Activated naive CD8-positive, alpha-beta T cell treated with anti-CD3 and anti-CD28 coated beads, Interleukin-2, amount 50 U/mL, for 24 hours (primary cell): ENCODE measurements at places on chromosomes 4 and X.
A peak's percentile ranks its signal among the peaks of the same experiment; 100 is the strongest.

DNA sequence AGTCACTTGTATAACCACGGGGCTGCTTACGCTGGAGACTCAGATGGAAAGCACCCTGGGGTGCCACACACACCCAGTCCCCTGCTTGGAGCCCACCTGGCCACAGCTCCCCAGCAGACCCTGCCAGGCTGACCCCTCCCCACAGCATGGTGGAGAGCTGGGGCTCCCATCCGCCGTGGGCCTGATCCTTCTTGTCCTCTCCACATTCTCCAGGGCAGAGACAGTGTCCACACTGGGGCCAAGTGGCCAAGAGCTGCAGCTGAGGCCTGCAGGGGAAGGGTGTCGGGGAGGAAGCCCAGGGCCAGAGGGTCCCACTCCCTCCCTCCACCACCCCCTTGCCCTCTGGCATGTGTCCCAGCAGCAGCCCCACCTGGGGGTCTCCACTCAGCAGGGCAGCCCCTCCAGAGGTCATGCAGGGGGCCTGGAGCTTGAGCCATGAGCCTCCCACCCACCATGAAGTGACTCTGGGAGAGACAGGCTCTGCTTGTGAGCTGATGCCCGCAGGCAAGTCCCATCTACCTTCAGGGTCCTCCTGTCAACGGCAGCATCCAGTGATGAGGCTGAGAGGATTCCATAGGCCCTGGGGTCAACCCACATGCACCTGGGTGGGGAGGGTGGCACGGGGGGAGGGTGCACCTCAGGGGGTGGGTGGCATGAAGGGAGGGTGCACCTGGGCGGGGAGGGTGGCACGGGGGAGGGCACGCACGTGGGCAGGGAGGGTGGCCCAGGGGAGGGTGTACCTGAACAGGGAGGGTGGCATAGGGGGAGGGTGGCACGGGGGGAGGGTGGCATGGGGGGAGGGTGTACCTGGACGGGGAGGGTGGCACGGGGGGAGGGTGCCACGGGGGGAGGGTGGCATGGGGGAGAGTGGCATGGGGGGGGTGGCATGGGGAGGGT lies 56.4 kb downstream of the FAM53A start:
- no peaks in the 10 kb centered on the region for H3K36me3 ChIP-seq
- DNase-seq, result no peak
- H3K27ac ChIP-seq, result no peak overlapping the region
- no peaks in the 10 kb centered on the region for H3K27me3 ChIP-seq
- H3K4me3 ChIP-seq, result no peak overlapping the region

GRCh38 chr4:9969526-9970398 lies 51.5 kb downstream of the SLC2A9 start:
- H3K36me3 ChIP-seq, result peaks cover 12% of the 10 kb centered on the region
- peak overlapping the region; percentile 59 for H3K27ac ChIP-seq
- H3K4me3 ChIP-seq, result no peak overlapping the region

DNA sequence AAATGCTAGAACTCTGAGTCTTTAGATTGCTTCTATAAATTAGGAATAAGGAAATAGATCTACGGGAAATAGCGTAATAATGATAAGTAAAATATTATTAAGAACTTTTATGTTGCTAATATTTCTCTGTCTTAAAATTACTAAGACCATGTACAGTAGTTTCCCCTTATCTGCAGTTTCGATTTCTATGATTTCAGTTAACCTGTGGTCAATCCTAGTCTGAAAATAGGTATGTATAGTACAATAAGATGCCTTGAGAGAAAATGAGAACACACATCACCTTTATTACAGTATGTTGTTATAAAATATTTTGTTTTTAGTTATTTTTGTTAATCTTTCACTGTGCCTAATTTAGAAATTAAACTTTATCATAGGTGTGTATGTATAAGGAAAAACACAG lies 92.6 kb downstream of the CCSER1 start:
- no peak for DNase-seq
- H3K36me3 ChIP-seq, result no peaks in the 10 kb centered on the region
- H3K27ac ChIP-seq, result no peak overlapping the region
- no peak overlapping the region for H3K4me3 ChIP-seq

GRCh38 chrX:19870710-19871490 lies 16.5 kb downstream of the SH3KBP1 start:
- no peak overlapping the region for H3K4me3 ChIP-seq
- no peaks in the 10 kb centered on the region for H3K27me3 ChIP-seq
- peak overlapping the region; percentile 84 for H3K27ac ChIP-seq
- peaks cover 82% of the 10 kb centered on the region for H3K4me1 ChIP-seq
- no peak for DNase-seq
- peaks cover 2% of the 10 kb centered on the region for H3K36me3 ChIP-seq

DNA sequence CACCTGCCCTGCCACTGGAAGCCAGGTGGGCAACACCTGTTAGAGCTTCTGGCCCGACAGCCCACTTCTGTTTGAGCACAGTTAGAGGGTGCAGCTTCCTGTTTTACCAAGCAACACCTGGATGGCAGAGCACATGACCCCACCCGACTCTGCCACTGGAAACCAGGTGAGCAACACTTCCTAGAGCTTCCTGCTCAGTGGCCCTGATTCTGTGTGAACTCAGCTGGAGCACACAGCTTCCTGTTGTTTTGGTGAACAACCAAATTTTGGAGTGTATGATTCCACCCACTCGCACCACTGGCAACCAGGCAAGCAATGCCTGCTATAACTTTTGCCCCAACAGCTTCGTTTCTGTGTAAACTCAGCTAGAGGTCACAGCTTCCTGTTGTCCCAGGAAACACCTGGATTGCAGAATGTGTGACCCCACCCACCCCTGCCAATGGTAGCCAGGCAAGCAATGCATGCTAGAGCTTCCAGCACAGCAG lies 163.8 kb upstream of the KLF8 start:
- no peak overlapping the region for H3K27ac ChIP-seq
- no peaks in the 10 kb centered on the region for H3K36me3 ChIP-seq
- H3K4me1 ChIP-seq, result peaks cover 11% of the 10 kb centered on the region
- no peak overlapping the region for H3K4me3 ChIP-seq
- H3K27me3 ChIP-seq, result no peaks in the 10 kb centered on the region

GRCh38 chr4:144709159-144709558 lies 63.2 kb downstream of the HHIP start:
- no peak overlapping the region for H3K27ac ChIP-seq
- no peaks in the 10 kb centered on the region for H3K27me3 ChIP-seq
- no peaks in the 10 kb centered on the region for H3K4me1 ChIP-seq
- H3K36me3 ChIP-seq, result no peaks in the 10 kb centered on the region

DNA sequence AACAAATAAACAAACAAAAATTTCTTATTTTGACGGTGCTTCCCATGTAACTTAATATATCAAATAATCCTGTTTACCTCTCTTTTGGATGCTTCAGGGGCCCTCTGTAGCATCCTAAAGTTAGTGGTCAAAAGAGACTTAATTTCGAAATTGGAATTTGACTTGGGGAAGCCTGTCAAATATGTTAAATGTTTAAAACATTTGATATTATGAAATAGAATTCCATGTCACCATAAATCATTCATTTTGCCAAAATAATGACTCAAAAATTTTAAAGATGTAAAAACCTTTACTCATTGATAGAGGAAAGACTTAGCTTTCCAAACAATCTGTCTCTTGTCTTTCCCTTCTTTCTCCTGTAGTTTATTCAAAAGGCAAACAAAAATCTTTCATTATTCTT lies 20.6 kb upstream of the TEX13A start:
- H3K4me3 ChIP-seq, result no peak overlapping the region
- DNase-seq, result no peak
- H3K27ac ChIP-seq, result no peak overlapping the region

- no peak overlapping the region for H3K27ac ChIP-seq
- no peaks in the 10 kb centered on the region for H3K27me3 ChIP-seq
- no peak for DNase-seq
- peaks cover 67% of the 10 kb centered on the region for H3K36me3 ChIP-seq
- peaks cover 71% of the 10 kb centered on the region for H3K4me1 ChIP-seq
Observed at GRCh38 chr4:24559032-24559821, 25.1 kb downstream of the DHX15 start.

DNA sequence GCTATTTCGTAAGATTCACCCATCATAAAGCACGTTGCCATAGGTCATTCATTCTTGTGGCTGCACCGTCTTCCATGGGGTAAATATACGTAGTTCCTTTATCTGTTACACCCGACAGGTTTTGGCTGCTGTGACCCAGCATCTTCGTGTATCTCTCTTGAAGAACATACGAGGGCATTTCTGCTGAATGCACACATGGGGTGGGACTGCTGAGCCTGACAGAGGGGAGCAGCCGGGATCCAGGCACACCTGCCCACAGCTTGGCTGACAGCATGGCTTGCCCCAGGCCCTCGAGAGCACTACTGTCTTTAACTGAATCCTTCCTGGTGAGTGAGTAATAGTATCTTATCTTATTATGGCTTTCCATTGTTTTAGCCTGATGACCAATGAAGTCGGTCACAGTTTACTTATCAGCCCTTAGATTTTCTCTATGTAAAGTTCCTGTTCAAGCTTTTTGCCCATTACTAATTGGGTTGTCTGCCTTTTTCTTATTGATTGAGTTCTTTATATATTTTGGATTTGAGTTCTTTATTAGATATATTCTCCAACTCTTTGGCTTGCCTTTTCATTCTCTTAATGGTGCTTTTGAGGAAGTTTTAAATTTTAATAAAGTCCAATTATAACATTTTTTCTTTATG lies 45.0 kb upstream of the MXD4 start:
- no peaks in the 10 kb centered on the region for H3K27me3 ChIP-seq
- H3K4me1 ChIP-seq, result no peaks in the 10 kb centered on the region
- no peak overlapping the region for H3K27ac ChIP-seq
- no peak for DNase-seq
- peaks cover 6% of the 10 kb centered on the region for H3K36me3 ChIP-seq
- no peak overlapping the region for H3K4me3 ChIP-seq

- DNase-seq, result peak; percentile 58
- peak overlapping the region; percentile 87 for H3K27ac ChIP-seq
- no peaks in the 10 kb centered on the region for H3K27me3 ChIP-seq
- peaks cover 4% of the 10 kb centered on the region for H3K36me3 ChIP-seq
- peaks cover 33% of the 10 kb centered on the region for H3K4me1 ChIP-seq
- peak overlapping the region; percentile 90 for H3K4me3 ChIP-seq
Observed at GRCh38 chr4:107721436-107722100, 1.5 kb upstream of the PAPSS1 start.

- H3K27ac ChIP-seq, result no peak overlapping the region
- no peak overlapping the region for H3K4me3 ChIP-seq
- no peak for DNase-seq
- H3K4me1 ChIP-seq, result no peaks in the 10 kb centered on the region
Observed at GRCh38 chr4:7339751-7340552, 94.8 kb downstream of the PSAPL1 start.

GRCh38 chrX:9538544-9539045 lies 73.7 kb downstream of the TBL1X start:
- no peak overlapping the region for H3K4me3 ChIP-seq
- DNase-seq, result no peak
- peaks cover 41% of the 10 kb centered on the region for H3K4me1 ChIP-seq
- H3K36me3 ChIP-seq, result peaks cover 11% of the 10 kb centered on the region
- no peaks in the 10 kb centered on the region for H3K27me3 ChIP-seq

DNA sequence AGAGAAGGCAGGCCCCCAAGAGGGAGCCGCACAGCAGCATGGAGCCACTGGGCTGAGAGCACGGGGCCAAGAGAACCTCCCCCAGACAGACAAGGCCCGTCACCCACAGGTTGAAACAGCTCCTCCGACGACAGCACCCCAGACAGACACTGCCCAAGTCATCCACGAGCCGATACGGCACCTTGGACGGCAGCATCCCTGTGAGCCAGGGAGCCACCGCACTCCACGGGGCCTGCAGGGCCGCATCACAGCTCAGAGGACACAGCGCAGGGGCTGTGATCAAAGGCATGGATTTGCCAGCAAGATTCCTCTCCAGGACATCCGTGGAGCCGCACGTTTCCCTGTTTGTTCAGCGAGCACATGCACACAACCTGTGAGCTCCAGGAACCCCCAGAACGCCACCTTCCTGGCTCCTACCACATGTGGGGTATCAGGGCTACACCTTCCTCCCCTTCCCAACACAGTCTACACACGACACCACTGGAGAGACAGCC lies 3.9 kb downstream of the CTBP1 start:
- no peaks in the 10 kb centered on the region for H3K27me3 ChIP-seq
- DNase-seq, result no peak
- H3K27ac ChIP-seq, result peak overlapping the region; percentile 72
- peaks cover 48% of the 10 kb centered on the region for H3K4me1 ChIP-seq

DNA sequence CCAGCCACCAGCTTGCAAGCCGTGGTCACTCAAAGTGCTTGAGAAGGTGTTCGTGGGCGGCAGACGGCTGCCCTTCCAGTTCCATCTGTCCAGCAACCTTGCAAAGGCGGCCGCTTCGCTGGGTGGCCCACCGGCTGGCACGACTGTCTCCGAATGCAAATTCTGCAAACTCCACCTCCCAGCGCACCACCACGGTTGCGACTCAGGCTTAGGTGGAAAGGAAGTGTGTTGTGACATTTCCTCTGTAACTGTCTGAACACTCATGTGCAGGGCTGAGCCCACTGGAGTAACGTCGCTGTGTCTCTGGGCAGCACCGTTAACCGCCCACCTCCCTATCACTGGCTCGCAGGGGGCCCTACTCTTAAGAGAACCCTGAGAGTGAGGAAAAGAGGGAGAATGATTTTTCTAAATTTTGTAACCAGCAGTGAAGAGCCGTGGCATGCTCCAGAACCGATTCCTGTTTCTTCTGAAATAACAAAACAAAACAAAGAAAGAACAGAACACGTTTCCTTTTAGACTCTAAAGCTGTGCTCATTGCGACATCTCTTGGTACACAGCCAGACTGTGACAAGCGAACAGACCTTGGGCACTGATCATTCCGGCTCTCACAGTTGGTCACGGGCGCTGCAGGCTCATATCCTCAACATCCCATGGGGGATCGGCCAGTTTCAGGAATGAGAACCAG lies at the start of gene P2RY8:
TSS of gene P2RY8 (minus strand) at position 155 of the 685 bp plus-strand sequence. CDS start 70,627 bp downstream, outside the sequence.
- H3K36me3 ChIP-seq, result peaks cover 2% of the 10 kb centered on the region
- DNase-seq, result peak; percentile 79
- H3K27me3 ChIP-seq, result no peaks in the 10 kb centered on the region

- H3K36me3 ChIP-seq, result no peaks in the 10 kb centered on the region
- H3K4me3 ChIP-seq, result no peak overlapping the region
- DNase-seq, result no peak
- no peak overlapping the region for H3K27ac ChIP-seq
- H3K27me3 ChIP-seq, result peaks cover 8% of the 10 kb centered on the region
Observed at GRCh38 chr4:74480267-74480666, 35.3 kb downstream of the AREG start.

DNA sequence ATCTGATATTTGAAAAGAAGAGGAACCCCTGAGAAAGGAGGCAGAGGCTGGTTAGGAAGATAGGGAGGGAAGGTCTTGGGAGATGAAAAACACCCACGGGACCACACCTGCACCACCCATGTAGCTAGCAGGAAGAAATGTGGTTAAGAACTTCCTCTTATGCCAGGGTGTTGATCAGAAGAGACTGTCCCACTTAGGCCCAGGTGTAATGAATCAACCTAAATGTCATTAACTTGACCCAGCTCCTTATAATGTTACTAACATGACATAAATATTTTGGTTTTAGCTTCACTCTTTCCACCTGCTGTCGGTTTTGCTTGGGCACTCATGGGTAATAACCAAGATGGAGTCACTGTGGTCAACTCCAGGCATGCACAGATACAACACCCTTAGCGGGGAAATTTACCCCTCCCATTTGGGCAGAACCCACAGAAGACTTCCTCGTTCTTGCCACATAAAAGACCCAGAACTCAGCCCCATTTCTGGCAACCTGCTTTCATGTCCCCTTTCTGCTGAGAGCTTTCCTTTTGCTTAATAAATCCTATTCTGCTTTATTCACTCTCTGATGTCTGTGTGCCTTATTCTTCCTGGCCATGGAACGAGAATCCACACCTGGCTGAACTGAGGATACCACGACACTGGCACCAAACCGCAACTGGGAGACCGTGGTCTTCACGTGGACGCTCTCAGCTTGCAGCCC lies 46.8 kb downstream of the ZNF141 start:
- peaks cover 43% of the 10 kb centered on the region for H3K36me3 ChIP-seq
- H3K27ac ChIP-seq, result no peak overlapping the region
- peaks cover 6% of the 10 kb centered on the region for H3K4me1 ChIP-seq
- H3K4me3 ChIP-seq, result no peak overlapping the region
- no peak for DNase-seq

GRCh38 chr4:72858328-72858727 lies 211.2 kb downstream of the COX18 start:
- H3K27ac ChIP-seq, result no peak overlapping the region
- no peak for DNase-seq
- no peaks in the 10 kb centered on the region for H3K36me3 ChIP-seq
